Naive B cell (primary cell): ENCODE measurements at places on chromosomes 1 and 21. TPM values are rescaled to one million over a fixed set of nuclear protein-coding genes. Genes with fewer than 3 reads are reported as not detected.
A peak's percentile ranks its signal among the peaks of the same experiment; 100 is the strongest.

- no peak for DNase-seq
Observed at GRCh38 chr1:202228484-202229122, 35.0 kb downstream of the LGR6 start.

Gene BATF3
- polyA plus RNA-seq: not detected

DNA sequence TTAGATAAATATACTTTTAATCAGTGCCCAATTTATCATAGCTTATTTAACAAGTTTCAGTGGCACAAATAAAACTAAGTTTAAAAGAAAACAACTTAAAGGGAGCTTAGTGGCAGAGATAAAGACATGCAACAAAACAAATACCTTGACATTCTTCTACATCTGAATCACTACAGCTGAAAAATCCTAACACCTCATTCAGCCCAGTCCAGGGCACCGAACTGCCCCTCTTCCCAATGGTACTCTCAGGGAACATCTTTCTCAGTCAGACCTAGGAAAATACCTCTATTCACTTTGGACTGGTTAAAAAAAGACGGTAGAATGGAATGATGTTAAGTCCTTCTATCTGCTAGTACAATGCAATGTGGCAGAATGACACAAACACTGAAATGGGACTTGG lies 8.3 kb downstream of the OTUD7B start:
- DNase-seq: no peak

Gene DCST1
- not detected for polyA plus RNA-seq

DNA sequence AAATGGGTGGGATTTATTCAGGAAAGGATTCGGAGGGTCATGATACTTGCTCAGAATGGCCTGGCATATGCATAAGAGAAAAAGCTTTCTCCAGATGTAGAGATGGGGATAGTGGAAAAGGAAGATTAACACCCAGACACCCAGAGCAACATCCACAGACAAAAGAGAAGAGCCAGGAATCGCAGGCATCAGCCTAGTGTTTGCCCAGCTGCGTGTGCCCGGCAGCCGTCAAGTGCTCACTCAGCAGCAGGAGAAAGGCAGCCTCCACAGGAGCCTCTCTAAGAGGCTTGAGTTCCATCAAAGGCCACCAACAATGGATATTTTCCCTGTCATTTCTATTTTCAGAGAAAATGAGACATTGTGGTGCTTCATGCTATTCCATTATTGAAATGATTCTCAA lies 54.7 kb downstream of the NTPCR start:
- no peak for DNase-seq

DNA sequence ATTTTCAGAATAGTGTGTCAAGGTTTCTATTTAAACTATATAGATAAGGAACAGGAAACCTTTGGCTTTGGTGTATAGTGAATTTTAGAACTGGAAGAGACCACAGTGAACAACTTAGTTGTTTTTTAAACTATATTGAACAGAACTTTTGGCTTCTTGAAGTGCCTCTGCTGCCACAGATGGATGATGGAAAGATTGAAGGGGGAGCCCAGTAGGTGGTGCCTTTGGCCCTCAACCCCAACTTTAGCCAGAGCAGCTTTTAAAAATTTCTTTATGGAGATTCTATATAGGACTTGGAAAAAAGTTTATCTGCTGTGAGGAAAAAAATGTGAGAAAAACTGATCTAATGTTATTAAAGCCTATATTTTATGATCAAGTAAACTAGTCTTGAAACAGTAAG lies 50.2 kb downstream of the SWT1 start:
- DNase-seq: no peak

GRCh38 chr21:41759214-41759840 lies 7.5 kb downstream of the RIPK4 start:
- DNase-seq: no peak

DNA sequence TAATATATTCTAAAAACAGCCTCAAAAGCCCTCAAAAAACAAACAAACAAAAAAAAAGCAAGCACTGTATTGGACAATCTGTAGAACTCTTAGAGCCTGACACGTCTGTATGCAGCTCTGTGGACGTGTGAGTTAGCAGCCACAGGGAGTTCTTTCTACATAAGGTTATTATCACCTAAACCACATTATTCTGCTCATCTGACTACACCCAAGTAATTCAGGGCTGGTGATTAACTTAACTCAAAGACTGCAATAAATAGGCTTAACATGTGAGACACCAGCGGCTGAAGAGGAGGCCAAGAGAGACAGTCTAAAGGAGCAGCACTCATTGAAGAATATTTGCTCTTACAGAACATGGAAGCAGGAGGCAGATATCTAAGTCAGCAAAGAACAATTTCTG lies 316.0 kb downstream of the VAV3 start:
- DNase-seq: no peak

GRCh38 chr21:27649323-27649722 lies 682.4 kb upstream of the ADAMTS5 start:
- no peak for DNase-seq

GRCh38 chr1:21325731-21326387 lies 35.6 kb upstream of the ECE1 start:
- no peak for DNase-seq

DNA sequence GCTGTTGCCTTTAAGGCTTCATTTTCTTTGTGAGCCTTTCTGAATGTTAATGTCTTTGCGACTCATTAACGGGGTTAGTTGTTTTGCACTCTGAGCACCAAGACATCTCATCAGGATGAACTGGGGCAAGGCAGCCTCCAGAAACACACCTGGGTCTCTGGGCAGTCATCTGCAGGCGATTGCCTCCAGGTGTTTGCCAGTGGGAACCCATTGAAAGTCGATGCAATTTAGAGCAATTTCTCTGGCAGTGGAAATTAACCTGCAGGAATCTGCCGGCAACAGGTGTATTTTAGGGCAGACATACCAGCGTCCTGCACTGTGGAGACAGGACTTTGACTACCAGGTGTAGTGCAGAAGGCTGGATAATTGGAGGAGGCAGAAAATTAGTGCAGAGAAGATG lies 661.0 kb upstream of the PTBP2 start:
- no peak for DNase-seq

- DNase-seq: no peak
Observed at GRCh38 chr1:245014247-245015029, 140.3 kb upstream of the KIF26B start.

DNA sequence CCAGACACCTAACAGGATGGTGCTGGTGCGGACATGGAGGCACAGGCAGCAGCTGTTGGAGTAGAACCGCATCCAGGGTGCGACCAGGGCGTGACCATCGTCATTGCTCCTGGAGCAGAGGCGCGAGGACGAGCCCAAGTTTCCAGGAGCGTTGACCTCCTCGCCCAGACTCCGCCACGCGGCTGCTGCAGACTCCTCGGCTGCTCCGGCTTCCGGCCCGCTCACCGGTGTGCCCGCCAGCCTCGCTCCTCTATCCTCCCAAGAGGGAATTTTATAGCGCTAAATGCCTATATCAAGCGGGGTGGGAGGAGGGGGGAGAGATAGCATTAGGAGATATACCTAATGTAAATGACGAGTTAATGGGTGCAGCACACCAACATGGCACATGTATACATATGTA lies 5.3 kb upstream of the S100A12 start:
- no peak for DNase-seq

DNA sequence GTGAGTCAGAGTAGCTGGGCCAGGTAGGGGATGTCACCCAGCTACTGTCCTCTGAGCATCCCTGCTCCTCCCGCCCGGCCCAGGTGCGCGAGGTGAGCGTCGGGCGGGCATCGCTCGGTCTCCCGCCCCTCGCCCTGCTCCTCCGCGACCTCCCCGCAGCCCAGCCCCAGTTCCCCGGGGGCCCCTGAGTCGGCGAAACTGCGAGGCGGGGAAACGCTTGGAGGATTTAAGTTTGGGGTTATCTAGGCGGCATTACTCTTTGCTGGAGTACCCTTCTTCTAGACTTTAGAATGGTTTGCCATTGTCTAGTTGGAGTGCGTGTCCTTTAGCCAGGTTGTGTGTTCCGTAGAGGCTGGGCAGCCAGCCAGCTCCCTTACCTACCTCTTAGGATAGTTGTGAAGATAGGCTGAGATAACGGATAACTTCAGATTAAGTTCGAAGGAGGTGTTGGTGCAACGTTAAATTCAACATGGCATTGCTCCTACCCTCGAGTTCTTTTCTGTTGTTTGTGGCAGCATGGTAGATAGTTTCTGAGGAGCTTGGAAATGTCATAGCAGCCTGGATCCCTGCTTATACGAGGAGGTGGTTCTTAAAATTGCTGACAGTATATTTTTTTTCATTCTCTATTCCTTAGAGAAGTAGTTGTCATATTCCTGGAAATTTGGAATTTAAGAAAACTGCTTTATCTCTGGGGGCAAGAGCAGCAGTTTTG lies 697 bp downstream of the AGO3 start:
- DNase-seq: no peak

DNA sequence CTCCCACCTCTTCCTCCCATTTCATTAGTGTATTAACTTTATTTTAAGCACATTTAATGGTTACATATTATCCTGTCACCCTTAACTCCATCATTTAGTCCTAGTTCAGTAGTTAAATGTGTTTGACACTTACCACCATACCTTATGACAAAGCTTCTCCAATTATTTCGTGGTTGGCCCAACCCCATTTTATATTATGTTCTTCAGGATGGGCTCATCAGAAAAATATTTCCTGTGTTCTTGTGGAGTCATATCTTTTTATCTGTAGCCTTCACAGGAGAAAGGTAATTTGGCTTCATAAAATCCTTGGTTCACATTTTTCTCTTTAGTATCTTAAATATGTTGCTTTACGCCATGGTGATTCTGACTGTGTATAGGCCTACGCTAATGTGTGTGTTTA lies 142.3 kb upstream of the COL6A1 start:
- no peak for DNase-seq

- DNase-seq: no peak
Observed at GRCh38 chr1:53271446-53272090, 33.2 kb upstream of the MAGOH start.

DNA sequence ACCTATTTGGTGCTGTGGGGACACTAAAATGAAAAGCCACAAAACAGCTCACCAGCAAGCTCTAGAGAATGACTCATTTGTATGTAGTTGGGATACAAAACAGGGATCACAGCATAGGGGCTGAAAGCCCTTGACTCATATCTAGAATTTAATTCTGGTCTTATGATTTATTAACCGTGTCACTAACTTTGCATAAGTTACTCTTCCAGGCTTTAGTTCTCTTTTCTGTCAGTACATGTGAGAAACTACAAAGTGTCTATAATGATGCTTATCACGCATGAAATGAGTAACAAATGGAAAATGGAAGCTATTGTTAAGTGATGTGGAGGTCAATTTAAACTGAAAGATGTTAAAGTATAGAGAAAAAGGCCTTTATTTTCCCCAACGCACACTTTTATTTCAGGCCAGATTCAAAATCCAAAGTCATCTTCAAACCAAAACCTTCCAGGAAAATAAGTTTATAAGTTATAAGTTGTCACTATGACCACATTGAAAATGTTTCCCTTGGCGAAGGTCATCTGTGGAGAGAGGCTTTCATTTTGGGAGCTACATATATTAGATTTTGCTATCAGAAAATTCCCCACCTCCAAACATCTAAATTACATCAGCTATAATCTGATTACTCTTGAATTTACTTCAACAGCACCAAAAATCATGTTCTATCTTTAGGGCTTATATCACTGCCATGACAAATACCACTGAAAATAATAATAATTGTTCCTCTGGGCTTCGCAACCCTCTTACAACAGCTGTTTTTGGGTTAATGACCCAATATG lies 430.5 kb downstream of the MRPL39 start:
- peak; percentile 68 for DNase-seq

- no peak for DNase-seq
Observed at GRCh38 chr1:156652992-156653355, 11.1 kb downstream of the BCAN start.

- DNase-seq: no peak
Observed at GRCh38 chr1:234896477-234897389, 231.9 kb downstream of the TOMM20 start.

GRCh38 chr1:147699686-147700041 lies 29.3 kb upstream of the ACP6 start:
- DNase-seq: no peak
